NCI-H526 treated with DMSO at 0.1 percent for 48 hours (cell line): ENCODE measurements at places on chromosomes 16 and 17.

DNA sequence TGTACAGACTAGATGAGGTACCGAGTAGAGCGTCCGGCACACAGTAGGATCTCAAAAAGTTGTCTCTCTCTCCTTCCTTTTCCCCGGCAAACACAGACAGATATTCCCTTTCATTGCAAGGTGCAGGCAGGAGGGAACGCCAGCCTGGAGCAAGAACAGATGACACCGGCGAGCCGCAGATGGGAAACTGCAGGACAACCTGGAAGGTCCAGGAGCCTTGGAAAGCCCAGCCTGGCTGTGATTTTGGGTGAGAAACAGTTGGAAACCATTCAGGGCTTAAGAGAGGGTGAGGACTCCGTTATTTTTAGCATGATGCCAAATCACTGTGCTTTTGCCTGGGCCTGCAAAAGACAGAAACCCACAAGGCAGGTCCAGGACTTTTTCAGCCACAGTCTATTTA is 7.3 kb downstream of the CDH11 start:
- DNase-seq, result no peak

DNA sequence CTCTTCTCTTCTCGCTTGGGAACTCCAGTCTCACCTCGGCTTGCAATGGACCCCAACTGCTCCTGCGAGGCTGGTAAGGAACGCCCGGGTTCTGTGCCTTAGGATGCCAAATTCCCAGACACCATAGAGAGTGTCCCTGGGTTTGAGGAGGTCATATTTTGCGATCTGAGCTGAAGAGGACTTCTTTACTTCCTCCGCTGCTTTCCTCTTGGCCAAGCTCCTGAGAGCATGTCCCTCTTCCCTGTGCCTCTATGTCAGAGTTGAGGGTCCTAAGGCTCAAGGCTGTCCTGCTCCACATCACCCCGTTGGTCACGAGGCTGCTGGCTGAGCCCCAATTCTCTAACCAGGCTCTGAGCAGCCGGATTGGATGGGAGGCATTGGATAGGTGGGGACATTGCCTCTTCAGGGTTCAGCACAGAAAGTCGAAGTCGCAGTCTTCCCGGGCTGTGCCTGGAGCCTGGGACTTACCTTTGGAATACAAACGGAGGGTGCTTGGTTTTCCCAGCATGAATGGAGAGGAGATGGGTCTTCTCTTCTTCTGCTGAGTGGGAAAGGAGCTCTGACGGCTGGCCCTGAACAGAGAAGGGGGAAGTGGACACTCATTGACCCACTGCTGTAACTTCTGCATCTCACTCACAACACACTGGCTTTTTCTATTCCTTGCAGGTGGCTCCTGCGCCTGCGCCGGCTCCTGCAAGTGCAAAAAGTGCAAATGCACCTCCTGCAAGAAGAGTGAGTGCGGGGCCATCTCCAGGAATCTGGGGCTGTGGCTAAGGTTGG is 416 bp downstream of the MT1H start:
- DNase-seq, result no peak

DNA sequence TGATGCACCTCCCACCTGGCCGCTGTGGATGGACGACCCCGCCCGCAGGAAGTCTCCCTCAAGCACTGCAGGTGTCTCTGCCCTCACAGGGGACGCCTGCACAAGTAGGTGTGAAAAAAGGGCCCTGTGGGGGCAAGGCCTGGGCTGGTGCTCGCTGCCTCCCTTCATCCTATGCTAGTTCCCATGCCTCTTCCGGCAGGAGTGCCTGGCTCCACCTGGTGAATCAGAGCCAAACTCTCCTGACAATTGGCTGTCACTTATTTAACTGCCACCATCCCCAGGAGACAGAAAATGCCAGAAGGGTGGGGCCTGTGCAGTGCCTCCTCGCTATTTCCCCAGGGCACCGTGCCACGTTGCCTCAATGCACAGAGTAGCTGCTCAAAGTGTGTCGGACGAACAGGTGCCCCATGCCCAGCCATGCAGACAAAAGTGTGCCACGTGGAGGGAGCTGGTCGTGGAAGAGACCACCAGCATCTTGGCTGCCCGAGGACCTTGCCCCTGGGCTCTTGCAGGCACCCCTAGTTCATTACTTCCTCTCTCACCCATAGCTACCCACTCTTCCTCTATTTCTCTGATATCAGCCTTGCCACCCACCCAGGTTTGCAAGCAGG is 170.7 kb downstream of the SEC14L1 start:
- DNase-seq, result no peak

GRCh38 chr16:1895949-1896675 is 22.1 kb downstream of the HS3ST6 start:
- DNase-seq, result no peak

GRCh38 chr17:75727391-75727790 is 6.1 kb downstream of the ITGB4 start:
- no peak for DNase-seq

DNA sequence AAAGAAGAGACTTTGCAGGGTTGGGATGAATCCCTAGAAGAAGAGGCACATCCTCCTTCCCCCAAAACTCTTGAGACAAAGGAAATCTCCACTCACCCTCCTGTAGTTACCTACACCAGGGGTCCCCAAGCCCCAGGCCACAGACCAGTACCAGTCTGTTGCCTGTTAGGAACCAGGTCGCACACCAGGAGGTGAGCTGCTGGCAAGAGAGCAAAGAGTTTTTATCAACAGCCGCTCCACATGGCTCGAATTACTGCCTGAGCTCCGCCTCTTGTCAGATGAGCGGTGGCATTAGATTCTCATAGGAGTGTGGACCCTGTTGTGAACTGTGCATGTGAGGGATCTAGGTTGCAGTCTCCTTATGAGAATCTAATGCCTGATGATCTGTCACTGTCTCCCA is 98.9 kb downstream of the CCT6B start:
- DNase-seq, result no peak

DNA sequence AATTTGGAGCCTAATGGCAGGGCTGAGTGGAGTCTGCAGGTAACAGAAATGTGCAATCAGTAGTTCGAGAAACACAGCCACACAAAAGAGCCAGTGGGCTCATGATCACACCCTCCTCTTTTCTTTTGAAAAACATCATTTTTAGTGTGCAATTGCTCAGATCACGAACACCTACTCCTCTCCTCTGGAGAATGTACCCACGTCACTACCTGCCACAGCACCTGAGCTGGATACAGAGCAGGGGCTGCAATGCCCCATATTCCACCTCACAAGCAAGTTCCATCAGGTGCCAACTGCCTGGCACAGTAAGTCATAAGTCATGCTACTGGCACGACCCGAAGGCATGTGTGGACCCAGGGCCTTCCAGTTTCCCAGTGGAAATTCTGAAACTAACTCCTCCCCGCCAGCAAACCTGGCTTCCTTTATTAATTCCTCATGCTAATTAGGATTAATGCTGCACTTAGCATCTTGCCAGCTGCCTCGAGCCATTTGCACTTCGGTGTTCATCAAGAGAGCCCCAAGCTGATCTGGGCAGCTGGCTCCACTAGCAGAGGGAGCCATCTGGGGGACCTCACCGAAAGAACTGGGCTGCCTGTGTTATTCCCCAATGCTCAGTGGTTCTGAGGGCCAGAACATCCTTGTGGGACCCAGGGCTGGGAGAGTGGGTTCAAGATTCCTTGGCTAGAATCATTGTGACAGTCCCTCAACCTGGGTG is 2.4 kb downstream of the CACNG4 start:
- DNase-seq, result no peak

DNA sequence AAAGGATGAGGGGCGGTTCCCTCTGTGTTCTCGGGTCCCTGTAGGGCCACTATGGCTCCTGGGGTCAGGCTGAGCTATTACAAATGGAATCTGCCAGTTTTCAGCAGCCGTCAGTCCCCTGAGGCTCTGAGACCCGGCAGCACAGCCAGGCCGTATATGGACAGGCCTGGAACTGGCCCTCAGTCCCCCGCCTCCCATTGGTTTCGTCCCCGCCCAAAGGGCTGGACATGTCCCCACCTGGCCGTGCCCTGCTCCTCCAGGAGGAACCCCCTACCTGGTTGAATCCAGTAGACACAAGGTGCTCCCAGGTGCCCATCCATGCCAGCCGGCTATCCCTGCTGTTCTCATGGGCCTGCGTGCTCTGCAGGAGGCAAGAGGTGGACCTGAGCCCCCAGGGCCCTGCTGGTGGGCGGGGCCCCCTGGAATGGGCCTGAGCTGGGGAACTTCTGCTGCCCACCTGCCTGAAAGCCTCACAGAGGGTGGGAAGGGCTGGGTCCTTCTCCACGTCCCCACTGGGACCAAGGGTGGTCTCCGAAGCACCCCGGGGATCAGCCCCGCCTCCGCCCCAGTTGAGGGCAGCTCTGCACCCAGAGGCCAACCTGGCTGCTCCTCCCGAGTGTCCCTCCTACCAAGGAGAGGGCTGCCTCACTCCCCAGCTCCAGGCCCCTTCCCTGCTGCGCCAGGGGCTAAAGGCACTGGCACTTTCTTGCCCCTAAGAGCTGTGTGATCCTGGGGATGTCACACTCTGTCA is 16.8 kb downstream of the VASN start:
- no peak for DNase-seq

- no peak for DNase-seq
Observed at GRCh38 chr16:14202697-14203096, 131.6 kb downstream of the MRTFB start.

DNA sequence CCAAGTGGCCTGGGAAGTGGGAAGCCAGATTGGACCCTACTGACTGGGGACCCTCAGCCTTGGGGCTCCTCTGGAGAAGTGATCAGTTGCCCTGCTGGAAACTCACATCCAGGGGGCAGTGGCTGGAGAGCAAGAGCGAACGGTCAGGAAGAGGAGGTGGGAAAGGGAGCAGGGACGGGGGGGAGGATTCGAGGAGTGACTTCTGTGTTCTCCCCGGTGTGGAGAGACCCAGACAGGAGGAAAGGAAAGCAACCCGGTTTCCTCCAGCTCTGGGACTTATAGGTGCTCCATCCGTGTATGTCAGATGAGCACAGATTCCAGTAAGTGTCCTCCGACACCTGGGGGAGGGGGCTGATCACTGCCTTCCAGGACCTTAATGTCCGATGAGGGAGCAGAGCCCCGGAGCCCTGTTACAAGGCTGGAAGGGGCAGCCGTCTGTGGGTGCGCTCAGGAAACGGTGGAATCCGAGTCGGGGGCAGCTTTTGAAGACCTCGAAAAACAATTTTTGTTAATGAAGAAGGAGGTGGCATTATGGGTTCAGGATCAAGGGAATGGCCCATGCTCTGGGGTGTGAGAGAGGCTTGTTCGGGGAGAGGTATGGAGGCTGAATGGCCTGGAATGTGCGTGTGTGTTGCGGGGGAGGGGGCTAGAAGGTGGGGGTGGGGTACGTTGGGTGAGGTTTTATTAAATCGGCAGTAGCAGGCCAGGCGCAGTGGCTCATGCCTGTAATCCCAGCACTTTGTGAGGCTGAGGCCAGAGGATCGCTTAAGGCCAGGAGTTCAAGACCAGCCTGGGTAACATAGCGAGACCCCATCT is 34.8 kb upstream of the NDRG4 start:
- DNase-seq, result no peak

GRCh38 chr16:85441189-85441889 is 171.8 kb upstream of the GSE1 start:
- DNase-seq, result no peak

DNA sequence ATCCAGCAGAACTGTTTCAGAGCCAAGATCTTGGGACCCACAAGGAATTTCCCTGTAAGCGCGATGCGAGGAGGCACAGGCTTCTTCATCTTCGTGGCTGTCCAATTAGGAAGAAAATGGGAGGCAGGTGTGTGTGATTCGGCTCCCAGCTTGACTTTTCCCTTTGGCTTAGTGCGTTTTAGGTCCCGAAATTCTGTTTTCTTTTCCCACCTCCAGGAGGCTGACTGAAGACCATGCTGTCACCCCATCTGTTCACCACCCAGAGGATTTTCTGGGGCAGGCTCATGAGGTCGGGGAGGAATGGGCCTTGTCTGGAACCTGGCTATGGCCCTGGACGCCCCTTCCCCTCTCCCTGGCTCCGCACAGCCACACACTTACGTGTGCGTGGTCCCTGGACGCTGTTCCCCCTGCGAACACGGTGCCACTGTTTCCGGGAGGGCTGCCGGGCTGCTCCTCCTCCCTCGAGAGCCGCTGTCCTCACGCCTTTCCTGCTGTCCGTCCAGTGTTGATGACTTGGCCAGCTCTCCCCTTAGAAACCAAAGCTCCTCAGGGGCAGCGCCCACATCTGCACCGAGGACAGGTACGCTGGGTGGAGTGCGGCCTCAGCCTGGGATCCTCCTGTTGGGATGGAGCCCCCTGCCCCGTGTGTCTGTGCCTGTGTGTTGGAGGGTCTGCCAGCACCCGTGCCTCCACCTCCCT is 2.7 kb upstream of the PABPN1L start:
- no peak for DNase-seq

DNA sequence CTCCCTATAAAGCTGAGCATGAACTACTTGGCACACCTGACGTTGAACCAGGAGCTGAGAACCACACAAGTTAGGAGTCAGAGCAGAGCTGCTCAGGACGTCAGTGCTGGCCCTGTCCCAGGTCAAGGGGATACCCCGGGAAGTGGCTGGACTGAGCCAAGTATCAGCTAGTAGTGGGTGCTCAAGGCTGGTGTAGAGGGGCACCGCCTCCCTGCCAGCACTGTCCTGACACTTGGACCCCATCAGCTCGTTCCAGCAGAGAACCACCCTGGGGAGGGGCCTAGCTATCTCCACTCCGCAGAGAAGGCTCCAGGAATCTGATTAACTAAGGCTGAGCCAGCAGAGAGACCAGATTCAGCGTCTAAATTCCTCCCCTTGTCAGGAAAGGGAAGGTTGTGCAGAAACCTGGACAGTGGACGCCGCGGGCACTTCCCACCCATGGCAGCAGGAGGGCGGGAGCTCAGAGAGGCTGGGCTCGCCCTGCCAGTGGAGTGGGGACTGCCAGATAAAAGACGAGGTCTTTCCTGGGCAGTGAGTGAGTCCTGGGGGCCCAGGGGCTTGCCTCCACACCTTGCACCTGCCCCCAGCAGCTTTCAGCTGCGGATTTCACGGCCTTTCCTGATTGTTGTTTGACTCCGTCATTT is 21.0 kb downstream of the C16orf90 start:
- DNase-seq, result no peak

GRCh38 chr16:78742501-78743283 is 643.2 kb downstream of the WWOX start:
- no peak for DNase-seq

DNA sequence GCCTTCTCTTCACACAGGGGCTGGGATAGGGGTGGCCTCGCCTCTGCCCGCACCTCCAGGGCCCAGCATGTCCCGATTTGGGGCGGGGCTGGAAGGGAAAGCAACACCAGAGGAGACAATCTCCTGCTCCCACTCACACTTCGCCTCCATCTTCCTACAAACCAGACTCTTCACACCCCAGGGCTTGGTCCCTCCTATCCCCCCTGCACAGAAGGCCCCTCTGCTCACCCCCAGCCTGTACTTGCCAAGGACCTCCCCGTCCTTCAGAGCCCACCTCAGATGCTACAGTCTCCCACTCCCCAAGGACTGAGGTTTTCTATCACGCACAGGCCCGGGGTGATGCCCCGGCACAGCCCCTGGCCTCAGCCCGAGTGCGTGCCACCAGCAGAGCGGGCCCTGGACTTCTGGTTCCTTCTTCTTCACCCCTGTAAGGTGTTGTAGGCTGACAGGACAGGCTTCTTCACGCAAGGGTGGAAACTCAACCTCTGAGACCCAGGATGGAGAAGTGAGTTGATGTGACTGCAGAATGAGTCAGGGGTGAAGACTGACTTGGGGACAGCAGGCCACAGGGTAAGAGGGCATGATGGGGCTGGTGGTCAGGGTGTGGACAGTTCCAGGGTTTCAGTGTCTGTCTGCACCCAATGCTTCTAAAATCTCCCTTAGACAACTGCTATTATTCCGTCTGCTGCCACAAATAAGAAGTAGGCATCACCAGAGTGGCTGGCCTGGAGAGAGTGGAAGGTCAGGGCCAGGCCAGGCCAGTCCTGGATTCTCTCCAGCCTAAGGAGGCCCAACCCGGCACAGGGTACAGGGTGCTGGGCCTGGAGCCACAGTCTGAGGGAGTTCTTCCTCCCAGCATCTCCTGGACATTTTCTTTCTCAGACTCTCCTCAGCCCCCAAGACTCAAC is 2.5 kb downstream of the ITGAE start:
- DNase-seq, result no peak

- DNase-seq, result no peak
Observed at GRCh38 chr17:17022456-17022855, 19.8 kb upstream of the MPRIP start.
